CD4-positive, alpha-beta T cell treated with Interleukin-1 beta for 1 hour (primary cell): ENCODE measurements at places on chromosomes 12 and 14.

- peak; percentile 2 for DNase-seq
These were observed 73.9 kb downstream of the HSD17B6 start for GRCh38 chr12:56836800-56837663.

GRCh38 chr14:58783792-58784511 lies 146.2 kb downstream of the DACT1 start:
- no peak for DNase-seq

GRCh38 chr12:19856389-19856788 lies 417.1 kb downstream of the AEBP2 start:
- no peak for DNase-seq

DNA sequence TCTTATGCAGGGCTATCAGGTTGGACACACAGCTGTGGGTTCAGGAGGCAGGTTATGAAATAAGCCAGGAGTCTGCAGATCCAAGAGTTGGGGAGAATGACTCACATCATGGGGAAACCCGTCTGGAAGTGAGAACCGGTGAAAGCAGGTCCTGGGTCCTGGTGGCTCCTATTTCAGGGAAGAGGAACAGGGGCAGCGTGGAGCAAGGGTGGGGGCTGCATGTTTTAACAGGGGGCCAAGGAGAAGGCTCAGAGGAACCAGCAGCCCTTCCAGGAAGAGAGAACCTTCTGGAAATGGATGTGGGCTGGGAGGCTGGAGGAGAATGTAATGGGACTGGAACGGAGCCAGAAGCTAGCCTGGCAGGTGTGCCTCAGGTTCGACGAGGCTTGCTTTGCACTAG lies 7.8 kb upstream of the KRT74 start:
- DNase-seq = no peak

DNA sequence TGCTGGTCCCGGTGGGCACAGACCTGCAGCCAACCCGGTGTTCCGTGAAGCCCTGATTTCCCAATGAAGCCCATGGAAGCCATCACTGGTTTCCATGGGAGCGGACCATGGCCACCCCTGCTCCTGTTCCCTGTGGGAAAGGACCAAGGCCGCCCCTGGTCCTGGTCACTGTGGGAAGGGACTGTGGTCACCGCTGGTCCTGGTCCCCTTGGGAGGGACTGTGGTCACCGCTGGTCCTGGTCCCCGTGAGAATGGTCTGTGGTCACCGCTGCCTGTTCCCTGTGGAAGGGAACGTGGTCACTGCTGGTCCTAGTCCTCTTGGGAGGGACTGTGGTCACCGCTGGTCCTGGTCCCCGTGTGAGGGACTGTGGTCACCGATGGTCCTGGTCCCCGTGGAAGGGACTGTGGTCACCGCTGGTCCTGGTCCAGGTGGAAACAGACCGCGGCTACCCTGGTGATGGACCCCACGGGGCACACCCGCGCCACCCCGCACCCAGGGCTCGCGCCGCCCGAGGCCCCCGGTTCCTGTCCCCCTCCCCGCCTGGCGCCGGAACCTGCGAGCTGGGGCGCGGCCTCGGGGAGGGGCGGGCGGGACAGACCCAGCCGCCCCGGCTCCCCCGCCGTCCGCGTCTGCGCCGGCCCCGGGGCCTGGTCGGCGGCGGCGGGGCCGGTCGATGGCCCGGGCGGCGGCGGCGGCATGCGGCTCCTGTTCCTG lies at the start of gene GLT1D1:
Gene GLT1D1 (plus strand): TSS at position 594 of the 715 bp plus-strand sequence. CDS start 104 bp downstream, at position 698.
- no peak for DNase-seq

DNA sequence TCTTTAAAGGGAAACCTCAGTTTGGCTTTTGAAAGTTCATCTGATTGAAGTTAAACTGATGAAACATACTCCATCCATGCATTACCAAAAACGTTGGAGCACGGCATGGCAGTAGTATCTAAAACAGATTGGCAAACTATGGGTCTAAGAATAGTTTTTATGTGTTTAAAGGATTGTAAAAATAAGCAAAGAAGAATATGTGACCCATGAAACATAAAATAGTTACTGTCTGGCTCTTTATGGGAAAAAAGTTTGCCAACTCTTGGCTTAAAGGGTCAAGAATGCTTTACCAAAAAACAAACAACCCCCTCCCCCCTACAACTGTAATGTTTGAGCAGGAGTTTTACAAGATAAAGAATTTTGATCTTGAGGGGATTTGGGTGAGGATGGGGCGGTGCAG lies 32.6 kb downstream of the TRAF3 start:
- DNase-seq = no peak

DNA sequence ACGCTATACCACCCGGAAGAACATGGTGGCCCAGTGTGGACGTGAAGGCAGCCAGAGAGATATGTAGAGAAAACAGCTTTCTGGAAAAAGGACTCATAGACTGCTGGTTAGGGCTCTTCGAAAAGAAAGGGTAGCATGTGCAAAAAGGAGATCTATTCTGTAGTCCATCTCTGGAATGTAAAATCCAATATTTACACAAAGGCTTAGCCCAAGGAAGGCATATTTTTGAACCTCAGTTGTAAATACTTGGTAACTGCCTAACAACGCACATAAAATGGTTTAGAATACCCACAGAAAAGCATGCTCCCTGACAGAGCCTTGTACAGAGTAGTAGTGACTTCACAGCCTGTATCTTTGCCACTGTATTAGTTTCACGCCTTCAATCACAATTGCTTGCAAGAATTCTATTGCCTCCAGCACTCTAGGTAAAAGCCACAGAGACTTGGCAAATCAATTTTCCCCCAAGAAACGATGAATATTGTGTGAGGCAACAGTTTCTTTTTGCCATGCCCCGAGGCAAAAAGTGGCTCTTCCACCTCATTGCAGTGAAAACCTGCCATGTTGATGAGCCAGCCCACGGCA lies 59.2 kb downstream of the TRIM9 start:
- DNase-seq = no peak

DNA sequence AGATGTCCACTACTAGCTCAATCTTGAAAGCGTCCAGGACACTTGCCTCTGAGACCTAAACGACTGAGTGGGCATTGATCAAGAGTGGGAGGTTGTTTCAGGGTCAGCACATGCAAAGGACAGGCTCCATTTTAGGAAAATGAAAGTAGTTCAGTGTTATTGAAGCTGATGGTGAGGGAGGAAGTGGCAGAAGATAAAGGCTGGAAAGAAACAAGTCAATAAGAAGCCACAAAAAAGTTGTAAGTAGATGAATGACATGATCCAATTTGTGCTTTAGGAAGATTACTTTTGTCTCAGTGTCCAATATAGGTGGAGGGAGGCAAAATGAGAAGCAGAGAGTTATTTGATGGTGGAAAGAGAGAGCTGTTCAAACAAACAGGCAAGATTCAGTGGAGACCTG lies 22.0 kb downstream of the GPR65 start:
- peak; percentile 35 for DNase-seq

DNA sequence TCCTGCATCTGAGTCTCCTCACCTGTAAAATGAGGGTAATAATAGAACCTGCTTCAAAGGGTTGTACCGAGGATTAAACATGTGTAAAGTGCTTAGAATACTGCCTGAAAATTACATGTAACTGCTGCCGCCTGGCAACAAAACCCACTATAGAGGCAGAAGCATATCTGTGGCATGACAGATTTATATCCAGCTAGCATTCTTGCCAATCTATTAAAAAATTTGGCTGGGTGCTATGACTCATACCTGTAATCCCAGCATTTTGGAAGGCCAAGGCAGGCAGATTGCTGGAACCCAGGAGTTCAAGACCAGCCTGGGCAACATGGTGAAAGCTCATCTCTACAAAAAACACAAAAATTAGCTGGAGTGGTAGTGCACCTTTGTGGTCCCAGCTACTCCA lies 16.4 kb upstream of the KSR2 start:
- no peak for DNase-seq

- DNase-seq = peak; percentile 15
These were observed 774 bp upstream of the MANSC4 start for GRCh38 chr12:27780612-27781408.

- DNase-seq = no peak
These were observed 25.0 kb upstream of the APPL2 start for GRCh38 chr12:105261010-105261409.

- peak; percentile 59 for DNase-seq
These were observed 329.3 kb upstream of the OR4E1 start for GRCh38 chr14:22002860-22003284.

- no peak for DNase-seq
These were observed 26.8 kb upstream of the CKAP4 start for GRCh38 chr12:106274575-106275121.

DNA sequence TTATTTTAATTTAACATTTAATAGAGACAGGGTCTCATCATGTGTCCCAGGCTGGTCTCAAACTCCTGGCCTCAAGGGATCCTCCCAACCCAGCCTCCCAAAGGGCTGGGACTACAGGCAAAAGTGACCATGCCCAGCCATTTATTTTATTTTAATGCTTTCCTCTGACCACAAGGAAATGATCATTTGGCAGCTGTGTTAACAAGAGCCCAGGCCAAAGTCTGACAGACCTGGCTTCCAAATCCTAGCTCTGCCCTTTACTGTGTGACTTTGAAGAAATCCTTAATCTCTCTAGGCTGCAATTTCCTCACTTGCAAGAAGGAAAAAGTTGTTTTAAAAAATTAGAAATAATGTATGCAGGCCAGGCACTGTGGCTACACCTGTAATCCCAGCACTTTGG lies 16.7 kb upstream of the GCH1 start:
- no peak for DNase-seq

DNA sequence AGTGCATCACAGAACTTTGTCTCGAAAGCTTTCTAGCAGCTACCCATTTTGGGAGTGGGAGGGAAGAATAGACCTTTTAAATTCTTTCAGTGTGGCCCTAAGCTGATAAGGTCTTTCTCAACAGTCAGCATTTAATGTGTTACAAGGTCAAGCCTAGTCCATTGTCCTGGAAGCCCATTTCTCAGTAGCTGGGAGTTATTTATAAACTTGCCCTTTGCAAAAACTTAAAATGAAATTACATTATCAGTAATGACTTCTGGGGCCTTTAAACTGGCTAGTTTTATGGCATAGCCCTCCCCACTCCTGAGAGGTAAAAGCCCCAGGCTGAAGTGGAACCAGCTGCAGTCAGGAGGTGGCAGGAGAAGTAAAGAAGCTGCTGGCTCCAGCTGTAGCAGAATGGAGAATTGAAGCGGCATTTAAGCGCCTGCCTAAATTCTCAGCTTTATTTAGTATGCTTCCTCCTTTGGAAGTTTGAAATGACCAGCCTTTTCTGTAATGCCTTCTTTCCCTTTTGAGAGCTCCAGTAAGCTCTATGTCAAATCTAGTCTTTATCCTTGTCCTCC lies 12.4 kb downstream of the COPZ1 start:
- no peak for DNase-seq

DNA sequence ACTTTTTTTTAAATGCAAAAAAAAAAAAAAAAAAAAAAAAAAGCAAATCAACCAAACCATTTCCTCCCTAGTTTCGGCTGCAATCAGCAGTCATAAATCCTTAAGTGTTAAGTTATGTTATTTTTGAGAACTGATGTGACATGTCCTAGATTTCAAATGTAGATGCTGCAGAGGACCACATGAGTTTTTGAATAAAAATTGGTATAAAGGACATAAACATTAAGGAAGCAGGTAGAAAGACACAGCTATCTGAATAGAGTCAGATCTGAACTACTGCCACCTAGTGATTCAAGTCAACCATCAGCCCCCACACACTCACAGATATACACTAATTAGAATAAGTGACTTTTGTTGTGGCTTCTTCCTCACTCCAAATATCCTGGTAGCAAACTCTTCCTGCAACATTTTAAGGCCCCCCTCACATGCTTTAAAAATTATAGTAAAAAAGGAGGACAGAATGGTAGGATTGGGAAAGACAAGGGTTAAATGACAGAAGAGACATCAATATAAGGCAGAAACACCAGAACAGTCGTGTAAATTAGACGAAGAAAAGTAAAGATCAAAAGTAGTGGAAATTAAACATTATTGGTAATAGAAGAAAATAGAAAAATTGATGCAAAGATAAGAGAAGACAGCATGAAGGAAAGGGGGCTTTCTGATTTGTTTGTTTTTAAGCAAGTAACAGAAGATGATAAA lies 394.5 kb upstream of the ATP2B1 start:
- DNase-seq = peak; percentile 51

GRCh38 chr12:26389343-26389742 lies 194.0 kb downstream of the SSPN start:
- DNase-seq = no peak

- DNase-seq = no peak
These were observed 569.3 kb upstream of the LRFN5 start for GRCh38 chr14:41037388-41037787.

DNA sequence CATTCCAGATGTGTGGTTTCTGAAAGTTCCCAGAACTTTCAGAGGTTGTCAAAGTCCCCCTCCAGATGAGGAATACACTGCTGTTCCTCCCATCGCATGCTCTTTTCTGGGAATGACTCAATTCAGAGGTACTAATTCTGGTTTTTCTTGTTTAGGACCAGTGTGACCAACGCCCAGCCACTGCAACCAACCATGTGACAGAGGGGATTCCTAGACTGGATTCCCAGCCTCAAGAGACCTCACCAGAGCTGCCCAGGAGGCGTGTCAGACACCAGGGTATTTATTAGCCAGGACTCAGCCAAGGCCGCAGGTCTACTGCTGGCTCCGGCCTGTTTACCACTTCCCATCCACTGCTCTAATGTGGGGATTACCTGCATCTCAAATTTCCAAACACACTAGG lies 24.2 kb downstream of the TRAFD1 start:
- no peak for DNase-seq

GRCh38 chr14:51023964-51024363 lies 70.9 kb downstream of the TRIM9 start:
- DNase-seq = no peak

DNA sequence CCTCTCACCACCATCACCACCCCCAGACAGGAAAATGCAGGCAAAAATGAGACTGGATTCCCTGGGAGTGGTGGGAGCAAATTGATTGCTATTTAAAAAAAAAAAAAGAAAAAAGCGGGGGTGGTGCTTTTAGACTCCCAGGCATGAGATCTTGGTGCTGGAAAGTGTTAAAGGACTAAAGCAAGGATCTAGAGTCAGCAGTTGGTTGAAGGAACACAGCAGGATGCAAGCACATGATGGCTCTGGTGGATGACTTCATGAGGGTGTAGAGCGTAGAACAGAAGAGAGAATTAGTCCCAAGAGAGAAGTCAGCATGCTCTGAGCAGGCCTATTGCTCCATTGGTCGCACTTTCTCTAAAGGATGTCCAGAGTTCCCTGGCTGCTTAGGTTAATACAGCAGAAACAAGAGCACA lies 183.8 kb upstream of the HMGA2 start:
- DNase-seq = no peak

DNA sequence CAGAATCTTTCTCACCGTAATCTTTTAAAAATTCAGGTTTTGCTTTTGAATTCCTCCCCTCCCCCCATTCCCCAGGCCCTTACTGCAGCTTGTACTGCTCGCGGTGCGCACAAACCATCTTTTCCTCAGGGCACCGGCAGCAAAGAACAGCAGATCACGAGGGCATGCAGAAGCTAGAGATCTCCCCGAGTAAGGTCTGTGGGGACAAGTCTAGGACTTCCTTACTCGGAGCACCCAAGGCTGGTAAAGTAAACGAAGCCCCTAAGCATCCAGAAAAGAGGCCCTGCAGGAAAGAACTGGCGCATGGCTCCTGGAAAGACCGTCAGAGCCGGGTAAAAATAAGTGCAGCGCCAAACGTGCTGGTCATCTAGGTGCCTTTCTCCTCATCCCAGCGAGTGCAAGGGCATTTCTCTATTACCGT lies 727 bp downstream of the LDHB start:
- DNase-seq = peak; percentile 22
